ENCODE measurements at places on chromosomes 2 and 18.
A peak's percentile ranks its signal among the peaks of the same experiment; 100 is the strongest.

DNA sequence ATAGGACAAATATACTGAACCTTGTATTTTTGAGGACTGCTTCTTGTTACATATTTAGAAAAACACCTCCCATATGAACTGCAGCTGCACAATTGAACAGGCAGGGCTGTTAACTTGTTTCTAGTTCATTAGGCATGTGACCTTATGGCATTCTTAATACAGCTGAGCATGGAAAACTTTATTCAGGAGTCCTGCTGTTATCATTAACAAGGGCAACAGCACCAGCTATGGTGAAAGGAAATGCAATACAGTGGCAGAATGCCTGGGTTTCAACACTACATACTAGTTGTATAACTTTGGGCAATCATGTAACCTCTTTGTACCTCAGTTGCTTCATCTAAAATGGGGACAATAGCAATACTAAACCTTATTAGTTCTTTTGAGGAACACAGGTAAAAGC is 71.8 kb downstream of the GDF7 start:
- DNase-seq = no peak

DNA sequence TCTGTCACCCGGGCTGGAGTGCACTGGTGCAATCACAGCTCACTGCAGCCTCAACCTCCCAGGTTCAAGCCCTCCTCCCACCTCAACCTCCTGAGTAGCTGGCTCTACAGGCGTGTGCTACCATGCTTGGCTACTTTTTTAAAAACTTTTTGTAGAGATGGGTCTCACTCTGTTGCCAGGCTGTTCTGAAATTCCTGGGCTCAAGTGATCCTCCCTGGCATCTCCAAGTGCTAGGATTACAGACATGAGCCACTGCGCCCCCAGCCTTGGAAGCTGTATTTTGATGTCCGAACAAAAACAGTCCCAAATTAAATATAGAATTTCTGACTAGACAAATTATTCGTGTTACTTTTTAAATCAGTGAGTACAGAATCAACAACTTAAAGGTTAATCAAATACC is 97.4 kb downstream of the ZNF516 start:
- no peak for DNase-seq

DNA sequence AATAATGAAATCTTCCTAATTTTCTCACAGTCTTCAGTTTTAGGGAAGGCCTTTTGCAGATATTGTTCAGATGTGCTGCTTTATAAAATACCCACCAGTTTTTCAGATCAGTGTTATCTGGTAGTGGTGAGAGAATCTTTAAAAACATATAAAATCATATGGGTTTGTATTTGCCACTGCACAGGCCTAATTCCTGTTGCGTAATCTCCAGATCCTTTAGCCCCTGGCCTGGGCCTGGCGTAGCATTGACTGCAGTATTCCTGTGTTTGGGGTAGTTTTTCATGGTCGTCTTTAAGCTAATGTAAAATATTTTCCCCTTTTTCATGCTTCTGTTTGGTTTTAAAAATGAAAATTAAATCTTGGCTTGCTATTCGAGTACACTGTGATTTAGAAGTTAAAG is 43.2 kb downstream of the TSHZ1 start:
- DNase-seq = no peak

- no peak for DNase-seq
Measured at GRCh38 chr2:144211826-144212225, 308.1 kb downstream of the ZEB2 start.

- DNase-seq = no peak
Measured at GRCh38 chr2:25814681-25815080, 63.6 kb downstream of the ASXL2 start.

DNA sequence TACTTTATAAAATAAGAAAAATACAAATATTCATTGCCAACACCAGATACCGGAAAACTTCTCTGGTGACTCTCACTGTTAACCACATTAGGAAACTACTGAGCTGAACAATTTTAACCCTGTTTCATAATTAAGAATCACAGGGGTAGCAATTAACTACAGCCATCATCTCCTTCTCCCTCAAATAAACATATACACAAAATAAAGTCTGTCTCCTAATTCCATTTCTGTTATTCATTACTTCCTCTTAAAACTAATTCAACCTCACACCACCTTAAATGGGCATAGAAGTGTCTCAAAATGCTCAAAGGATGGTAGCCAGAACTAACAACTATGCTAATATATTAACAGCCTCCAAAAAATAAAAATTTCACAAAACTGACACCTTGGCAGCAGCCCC is 60.7 kb downstream of the ACVR1 start:
- DNase-seq = no peak

DNA sequence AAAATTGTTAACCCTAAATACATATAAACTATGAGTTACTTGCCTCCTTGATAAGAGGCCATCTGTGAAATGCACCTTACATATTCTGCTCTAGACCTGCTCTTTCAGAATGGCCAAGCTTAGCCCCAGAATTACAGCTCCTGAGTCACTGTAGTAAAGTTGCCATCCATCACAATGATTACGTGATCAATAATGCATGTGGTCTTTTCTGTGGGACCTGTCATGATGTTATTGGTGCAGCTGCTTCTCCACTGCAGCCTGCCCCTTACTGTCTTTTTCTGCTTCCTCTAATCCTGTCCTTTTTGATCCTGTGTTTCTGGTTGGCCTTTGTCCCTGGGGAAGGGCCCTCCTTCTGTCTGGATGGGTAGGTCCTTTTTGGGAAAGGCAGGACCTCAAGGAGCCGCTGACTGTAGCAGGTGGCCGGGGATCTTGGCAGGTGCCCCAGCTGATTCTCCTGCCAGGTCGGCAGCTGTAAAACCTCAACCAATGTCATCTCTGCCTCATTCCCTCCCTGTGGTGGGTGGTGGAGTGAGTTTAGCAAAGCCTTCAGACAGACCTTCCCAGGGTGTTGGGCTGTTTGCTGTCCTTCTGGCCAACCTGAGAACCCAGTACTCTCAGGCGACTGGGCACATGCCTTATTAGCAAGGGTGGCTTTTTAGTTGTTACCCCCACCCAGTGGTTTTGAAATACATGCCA is 126.2 kb upstream of the EML6 start:
- DNase-seq = no peak

DNA sequence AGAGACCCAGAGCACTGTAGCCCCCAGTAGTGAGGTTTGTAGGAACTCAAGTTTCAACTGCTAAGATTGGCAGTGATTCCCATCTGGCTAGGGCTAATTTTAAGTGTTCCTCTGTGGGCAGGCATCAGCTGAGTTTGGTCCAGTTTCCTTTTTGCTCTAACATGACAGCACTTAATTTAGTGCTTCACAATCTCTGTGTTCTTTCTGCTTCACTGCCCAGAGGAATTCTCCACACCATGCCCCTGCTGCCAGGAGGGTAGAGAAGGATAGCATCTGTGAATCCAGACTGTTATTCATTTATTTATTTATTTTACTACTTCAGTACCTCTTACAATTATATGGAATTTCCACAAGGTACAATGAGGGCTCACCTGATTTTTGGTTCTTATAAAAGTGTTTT is 549.9 kb upstream of the FSIP2 start:
- DNase-seq = no peak

GRCh38 chr18:31835528-31836133 is 75.0 kb upstream of the SLC25A52 start:
- no peak for DNase-seq

GRCh38 chr2:217167531-217167930 is 307.7 kb upstream of the TNP1 start:
- DNase-seq = no peak

DNA sequence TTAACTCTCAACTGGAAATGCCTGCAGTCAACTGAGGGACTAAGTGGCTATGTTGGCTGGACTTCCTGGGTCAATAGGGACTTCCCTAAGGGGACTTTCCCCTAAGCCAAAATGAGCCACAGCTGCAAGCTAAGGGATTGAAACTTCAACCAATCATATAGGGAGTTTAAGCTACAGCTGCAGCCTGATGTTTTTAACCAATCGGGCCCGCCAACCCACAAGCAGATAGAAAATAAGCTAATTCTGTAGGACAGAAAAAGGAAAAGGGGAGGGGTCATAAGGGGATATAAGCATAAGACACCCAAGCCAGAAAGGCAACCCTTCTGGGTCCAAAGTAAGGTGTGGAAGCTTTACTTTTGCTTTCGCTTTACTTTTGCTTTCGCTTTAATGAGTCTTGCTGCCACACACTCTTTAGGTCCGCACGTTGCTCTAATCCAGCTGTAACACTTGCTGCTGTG is 927.5 kb downstream of the ERBB4 start:
- peak; percentile 17 for DNase-seq

GRCh38 chr2:127085317-127085681 is 21.7 kb downstream of the BIN1 start:
- peak; percentile 33 for DNase-seq

- no peak for DNase-seq
Measured at GRCh38 chr2:109084341-109084740, 44.7 kb upstream of the SH3RF3 start.

DNA sequence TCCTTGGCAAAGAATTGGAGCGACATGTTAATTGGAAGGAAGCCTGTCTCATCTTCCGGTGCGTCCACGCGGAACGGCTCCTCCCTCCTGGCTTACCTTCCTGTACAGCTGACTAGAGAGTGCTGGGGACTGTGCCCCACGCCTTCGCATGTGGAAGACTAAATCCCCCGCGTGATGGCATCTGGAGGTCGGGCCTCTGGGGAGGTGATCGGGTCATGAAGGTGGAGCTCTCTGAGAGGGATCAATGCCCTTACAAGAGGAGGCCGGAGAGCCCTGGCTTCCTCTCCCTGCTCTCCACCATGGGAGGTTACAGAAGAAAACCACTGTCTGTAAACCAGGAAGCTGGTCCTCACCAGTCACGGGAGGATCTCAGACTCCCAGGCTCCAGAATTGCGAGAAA is 104.1 kb upstream of the OTOS start:
- no peak for DNase-seq

DNA sequence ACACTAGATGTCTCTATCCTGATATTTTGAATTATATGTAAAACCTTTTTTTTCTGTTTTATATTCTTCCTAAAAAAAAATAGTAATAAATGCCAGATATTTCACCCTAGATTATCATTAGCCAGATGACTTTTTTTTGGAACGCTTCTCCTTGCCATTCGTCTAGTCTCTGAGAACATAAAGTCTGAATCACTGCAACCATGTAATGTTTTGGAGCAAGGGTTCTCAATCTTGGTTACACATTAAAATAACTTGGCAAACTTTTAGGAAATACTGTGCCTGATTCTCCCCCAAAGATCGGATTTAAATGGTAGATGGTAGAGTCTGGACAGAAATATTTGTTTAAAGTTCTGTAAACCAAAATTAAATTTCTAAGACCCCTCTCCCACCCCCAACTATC is 21.0 kb downstream of the SLC25A52 start:
- DNase-seq = no peak

GRCh38 chr2:181627545-181627944 is 29.4 kb downstream of the CERKL start:
- no peak for DNase-seq

GRCh38 chr2:25324905-25325592 is 16.7 kb downstream of the DNMT3A start:
- peak; percentile 31 for DNase-seq

- no peak for DNase-seq
Measured at GRCh38 chr2:8412586-8412985, 269.3 kb upstream of the ID2 start.

GRCh38 chr18:63161761-63162195 is 157.8 kb downstream of the BCL2 start:
- peak; percentile 83 for DNase-seq

GRCh38 chr18:2448565-2449151 is 122.6 kb downstream of the METTL4 start:
- DNase-seq = no peak

DNA sequence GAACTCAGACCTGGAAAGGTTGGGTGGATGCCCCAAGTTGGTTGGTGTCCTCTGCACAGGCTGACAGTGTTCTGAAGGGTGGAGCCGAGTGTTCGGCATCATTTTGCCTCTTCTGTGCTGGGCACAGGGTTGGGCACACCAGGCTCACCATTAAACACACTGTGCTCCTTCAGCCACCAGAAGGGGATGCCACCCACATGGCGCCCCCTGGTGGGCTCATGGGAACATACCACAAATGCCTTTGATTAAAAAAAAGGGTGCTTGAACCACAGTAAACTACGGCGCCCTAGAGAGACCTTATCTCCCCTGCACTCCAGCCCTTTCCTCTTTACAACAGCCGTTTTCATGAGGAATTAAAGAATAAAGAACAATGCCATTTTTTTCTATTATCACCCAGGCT is 89.4 kb downstream of the CELF4 start:
- peak; percentile 33 for DNase-seq

- DNase-seq = no peak
Measured at GRCh38 chr18:27366151-27366550, 181.0 kb upstream of the CHST9 start.

DNA sequence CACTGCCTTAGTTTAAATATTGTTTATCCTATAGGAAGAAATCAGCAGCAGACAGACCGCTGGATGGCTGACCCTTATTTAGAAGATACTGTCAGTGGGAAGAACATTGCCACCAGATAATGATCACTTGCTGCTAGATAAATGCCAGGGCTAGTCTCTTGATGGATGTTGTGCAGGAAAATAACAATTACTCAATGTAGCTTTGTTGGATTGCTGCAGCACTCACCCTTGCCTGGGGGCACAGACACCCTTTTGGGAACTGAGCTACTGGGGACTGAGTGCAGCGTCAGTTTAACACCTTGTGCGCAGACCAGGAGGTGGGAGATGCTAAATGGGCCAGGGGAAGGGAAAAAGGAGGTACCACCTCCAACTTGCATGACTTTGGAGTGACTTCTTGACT is 64.2 kb upstream of the CAPN13 start:
- no peak for DNase-seq

- DNase-seq = no peak
Measured at GRCh38 chr2:153940511-153940910, 68.8 kb downstream of the GALNT13 start.

GRCh38 chr2:142180820-142181533 is 50.2 kb upstream of the LRP1B start:
- DNase-seq = no peak

Data from stimulated activated CD4-positive, alpha-beta T cell treated with anti-CD3 and anti-CD28 coated beads, Interleukin-2, amount 100 ng/mL, for 24 hours (primary cell).